ENCODE measurements at places on chromosomes 3 and 15.

DNA sequence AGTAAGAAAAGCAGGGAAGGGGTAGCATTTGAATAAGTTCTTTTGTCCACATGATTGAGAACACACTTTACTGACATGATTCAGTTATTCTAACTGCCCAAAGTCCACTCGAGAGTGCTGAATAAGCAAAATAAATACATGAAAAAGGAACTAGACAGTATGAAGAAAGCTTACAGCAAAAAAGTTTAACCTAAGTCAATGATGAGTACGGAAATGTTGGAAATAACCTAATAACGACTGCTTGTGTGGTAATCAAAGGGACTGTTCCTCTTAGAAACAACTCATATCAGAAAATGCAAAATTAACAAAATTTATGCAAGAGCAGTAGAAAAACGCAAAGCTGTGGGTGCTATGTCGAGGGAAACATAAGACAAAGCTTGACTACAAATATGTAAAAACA, 36.6 kb downstream of the DMXL2 start:
- DNase-seq = no peak

GRCh38 chr3:141941093-141941492, 64.7 kb downstream of the ATP1B3 start:
- no peak for DNase-seq

- peak; percentile 86 for DNase-seq
Observed at GRCh38 chr3:33360136-33360825, 79.9 kb downstream of the UBP1 start.

GRCh38 chr3:123289391-123290106, 87.8 kb downstream of the SEC22A start:
- DNase-seq = no peak

GRCh38 chr3:42547401-42547945, 34.3 kb downstream of the SEC22C start:
- DNase-seq = peak; percentile 57

DNA sequence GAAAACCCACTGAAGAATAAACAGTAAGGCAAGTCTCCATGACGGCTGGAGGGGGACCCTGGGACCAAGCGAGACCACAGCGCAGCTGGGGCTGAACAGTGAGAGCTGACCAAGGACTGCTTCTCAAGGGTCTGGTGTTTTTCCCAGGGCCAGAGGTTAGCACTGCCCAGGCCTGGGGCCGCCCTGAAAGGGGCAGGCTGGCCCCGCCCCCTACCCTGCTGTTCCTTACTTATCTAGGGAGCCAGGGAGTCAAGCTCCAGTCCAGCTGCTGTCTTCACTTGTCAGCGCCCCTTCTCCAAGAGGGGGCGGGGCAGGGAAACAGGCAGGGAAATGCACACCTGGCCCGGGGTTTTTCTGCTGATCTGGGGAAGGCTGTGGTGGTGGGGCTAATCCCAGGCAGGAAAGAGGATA, 51.6 kb upstream of the HACD2 start:
- no peak for DNase-seq

GRCh38 chr3:10269443-10269842, 21.2 kb downstream of the TATDN2 start:
- no peak for DNase-seq

DNA sequence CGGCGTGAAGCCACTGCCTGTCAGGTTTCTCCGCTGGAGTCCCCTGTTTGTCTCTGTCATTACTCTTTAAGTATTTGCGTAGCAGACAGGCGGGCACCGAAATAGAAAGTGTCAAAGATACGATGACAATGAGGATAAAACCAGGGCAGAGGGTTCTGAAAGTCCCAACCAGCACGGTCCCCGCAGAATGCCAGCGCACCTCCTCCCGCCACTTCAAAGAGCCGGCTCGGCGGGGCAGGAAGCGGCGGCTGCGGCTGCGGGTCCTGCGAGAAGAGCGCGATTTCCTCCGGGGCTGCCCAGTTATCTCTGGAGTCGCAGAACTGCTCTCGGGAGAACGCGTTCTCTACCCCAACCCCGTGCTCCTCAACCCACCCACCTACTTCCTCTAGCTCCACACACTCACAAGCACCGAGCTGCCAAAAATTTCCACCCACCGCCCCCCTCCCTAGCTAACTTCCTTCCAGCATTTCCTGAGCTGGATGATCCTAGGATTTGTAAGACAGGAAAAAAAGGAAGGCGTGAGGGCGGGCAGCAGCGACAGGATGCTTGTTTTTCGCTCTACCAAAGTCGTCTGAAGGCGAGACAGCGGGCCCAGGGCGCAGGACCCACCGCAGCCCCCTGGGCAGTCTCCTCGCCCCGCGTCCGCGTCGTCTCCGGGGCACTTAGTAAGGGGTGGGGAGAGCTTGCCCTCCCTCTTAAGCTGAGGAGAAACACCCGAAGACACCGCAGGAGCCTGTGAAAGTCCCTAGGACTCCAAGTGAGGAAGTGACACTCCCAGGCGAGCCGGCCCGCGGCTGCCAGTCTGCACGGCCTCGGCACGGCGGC, at the start of gene ARHGAP31:
Gene ARHGAP31 (plus strand): TSS at position 513 of the 825 bp plus-strand sequence. CDS start 522 bp downstream, outside the sequence.
- DNase-seq = peak; percentile 77

GRCh38 chr3:144039661-144040060, 68.0 kb downstream of the DIPK2A start:
- no peak for DNase-seq

DNA sequence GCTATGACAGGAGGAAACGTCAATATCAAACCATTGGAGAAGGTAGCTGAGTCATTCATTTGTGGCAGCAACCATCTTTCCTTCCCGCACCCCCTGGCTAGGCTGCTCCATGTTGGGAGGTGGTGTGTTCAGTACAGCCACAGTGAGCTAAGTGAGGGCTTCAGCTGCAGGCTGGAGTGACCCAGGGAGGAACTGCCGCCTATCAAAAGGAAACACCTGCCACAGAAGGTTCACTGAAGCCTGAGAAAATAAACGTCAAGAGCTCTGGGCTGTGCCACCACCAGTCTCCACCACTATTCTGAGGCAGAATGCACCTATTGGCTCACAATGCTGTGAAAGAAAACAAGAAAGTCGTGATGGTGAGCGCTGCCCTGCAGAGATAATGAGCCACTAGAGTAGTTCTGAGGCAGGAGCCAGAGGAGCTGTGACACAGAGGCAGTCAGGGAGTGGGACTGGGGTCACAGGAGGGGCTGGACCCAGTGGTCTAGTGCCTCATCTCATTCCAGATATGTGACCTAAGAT, 34.8 kb upstream of the CD47 start:
- no peak for DNase-seq

DNA sequence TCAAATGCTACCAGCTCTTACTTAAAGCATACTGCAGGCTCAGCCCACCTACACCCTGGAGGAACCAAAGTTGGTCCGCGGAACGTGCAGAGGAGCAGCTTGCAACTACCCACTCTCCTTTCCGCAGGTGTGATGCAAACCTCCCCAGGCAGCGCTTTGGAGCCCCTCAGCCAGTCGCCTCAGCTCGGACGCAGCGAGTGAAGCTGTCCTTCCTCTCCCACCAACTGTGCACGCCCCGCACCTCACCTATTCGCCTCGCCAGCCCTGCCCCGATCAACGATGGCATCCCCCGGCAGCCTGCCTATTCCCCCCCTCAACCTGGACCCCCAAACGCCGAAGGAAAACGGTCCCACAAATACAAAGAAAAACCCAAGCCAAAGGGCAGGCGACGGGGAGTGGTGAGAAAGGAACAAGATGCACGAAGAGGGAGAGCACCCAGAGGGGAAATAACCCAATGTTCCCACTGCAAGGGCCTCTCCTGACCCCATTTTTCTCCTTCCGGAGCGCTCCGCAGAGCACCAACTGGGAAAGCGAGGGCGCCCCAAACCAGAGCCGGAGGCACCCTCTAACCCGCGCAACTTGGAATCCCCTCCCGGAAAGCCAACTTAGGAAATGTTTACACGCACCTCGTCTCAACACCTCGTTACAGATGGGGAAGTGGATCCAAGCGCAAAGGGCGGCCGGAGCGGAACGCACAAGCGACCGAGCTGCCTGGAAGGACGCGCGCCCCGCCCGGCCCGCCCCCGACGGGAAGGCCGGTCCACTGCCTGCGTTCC, 665 bp downstream of the GLB1 start:
- peak; percentile 41 for DNase-seq

- DNase-seq = no peak
Observed at GRCh38 chr3:47847260-47847659, 44.3 kb downstream of the DHX30 start.

DNA sequence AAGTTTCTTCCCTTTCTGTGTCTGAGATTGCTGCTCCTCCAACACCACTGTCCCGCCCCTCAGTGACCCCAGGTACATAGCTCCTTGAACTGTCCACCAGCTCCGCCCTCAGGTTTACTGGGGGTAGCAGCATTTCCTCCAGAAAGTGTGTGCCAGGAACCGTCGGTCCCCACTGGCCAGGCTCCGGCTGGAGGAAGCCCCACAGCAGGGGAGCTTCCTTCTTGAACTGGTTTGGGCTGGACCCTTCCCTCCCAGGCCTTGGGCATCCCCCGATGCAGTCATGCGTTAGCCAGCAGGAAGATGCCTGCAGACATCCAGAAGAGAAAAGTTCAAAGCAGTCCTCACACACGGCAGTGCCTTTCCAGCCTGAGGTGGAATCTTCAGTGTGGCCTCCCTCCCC, 19.7 kb downstream of the PAK6 start:
- no peak for DNase-seq

DNA sequence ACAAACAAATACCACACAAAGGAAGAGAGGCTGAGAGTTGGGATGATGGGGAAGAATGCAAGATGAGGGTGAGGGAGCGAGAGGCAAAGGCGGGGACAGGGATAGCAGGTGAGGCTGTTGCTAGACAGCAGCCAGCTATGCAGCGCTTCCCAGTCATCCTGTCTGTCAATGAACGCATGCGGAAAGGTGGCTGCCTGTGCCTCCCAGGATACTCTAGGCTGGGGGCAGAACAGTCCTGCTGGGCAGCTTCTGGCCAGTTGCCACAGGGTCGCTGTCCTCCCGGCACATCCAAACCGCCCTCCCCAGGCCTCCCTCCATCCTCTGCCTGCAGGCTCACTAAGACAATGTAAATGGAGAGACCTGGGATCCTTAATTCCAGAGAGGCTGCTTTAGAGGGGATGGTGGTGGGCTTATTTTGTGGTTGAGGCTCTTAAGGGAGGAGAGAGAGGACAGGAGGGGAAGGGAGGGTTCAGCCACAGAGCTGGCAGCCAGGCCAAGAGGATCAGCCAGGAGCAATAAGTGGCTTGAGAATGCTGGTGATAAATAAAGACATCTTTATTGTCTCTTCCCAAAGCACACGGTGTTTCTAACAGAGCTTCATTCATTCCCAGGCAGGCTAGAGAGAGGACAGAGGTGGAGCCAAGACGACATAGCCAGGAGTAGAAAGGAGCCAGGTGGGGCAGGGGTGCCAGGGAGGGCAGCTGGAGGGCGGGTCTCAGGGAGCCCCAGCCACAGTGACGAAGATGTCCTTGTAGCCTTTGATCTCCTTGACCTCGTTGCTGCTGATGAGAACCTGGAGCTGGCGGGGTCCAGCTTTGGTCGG, 9.2 kb upstream of the TGM5 start:
- DNase-seq = no peak

- no peak for DNase-seq
Observed at GRCh38 chr3:105787453-105787852, 81.4 kb downstream of the CBLB start.

DNA sequence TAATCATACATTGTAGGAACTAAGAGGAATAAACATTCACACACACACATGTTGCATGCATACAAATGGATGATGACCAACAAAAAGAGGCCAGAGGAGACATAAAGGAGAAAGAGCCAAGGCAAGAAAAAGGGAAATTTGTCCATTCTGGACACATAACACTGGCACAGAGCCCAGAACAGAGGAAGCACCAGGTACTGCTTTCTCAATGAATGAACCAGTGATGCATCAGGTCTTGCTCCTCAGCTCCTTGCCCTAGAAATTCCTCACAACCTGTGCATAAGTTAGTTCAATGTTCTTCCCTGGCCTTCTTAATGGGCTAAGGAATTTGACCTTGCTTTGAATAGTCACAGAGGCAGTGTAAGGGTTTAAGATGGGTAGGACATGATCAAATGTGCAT, 270.3 kb downstream of the ERC2 start:
- DNase-seq = no peak

GRCh38 chr3:71495708-71496472, 87.6 kb downstream of the FOXP1 start:
- peak; percentile 82 for DNase-seq

GRCh38 chr3:195809796-195810454, 1.8 kb downstream of the MUC4 start:
- no peak for DNase-seq

DNA sequence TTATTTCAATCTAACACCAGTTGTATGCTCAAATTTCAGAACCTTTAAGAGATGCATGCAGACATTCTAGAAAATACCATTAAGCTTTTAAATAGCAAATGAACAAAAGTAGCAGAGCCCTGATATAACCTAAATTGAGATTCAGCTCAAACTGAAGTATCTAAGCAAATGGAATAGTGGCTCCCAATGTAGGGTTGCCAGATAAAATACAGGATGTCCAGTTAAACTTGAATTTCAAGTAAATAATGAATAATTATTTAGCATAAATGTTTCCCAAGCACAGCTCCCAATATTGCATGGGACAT, 171.1 kb upstream of the ATP11B start:
- DNase-seq = no peak

DNA sequence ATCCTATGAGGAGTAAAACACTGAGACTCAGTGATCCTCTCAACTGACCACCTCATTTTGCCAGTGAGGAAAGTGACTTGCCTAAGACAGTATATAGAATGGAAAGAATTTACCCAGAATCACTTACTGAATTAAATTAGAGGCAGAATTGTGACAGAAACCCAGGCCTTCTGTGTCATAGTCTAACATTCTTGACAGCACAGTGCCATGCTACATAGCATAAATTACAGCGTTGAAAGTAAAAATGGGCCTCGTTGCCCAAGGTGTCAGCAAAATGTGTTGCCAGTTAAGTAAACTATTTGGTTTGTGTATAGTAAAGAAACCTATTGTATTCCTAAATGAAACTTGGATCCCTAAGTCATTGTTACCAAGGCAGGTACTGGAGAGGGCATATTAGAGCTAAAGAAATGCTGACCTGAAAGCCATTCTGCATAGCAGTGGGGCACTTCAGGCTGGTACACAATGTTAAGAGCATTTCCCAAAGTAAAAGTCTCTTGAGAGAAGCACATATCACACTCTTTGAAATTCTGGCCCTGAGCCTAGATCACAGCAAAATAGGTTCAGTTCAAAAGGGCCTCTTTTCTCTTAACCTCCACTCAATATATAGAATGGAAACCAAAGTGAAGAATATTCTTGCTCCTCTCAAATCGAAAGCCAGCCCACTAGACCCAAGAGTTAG, 53.8 kb downstream of the HMG20A start:
- no peak for DNase-seq

DNA sequence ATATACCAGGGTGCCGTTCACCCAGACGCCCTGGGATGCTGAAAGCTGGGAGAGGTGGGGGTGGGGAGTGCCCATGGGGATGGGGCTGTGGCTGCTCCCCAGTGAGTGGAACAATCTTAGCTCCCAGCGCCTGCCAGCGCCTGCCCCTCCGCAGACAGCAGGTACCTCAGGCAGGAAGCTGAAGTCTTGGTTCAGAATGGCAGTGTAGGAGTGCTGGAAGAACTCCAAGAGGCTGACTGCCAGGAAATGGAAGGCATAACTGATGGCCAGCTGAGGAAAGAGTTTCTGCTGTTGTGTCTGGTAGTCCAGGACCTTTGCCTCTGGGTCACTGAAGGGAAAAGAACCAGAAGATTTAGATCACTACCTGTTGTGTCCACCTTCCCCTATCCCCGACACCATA, 8.4 kb downstream of the ACOX2 start:
- peak; percentile 37 for DNase-seq
